ENCODE measurements at places on chromosomes 12 and 14. TPM values are rescaled to one million over a fixed set of nuclear protein-coding genes. Genes with fewer than 3 reads are reported as not detected.

KRT77 gene
- total RNA-seq: not detected

PTCSC3 gene
- total RNA-seq: not detected

DNA sequence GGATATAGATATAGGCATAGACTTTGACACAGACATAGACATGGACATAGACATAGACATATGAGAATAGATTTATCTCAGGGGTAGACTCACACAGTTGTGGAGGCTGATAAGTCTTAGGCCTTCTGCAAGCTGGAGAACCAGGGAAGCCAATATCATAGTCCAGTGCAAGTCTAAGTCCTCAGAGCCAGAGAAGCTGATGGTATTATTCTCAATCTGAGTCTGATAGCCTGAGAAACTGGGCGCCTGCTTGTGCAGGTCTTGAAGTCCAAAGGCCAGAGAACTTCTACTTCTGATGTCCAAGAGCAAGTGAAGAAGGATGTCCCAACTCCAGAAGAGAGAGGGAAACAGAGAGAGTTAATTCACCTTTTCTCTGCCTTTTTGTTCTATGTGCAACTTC lies 476.5 kb downstream of the SLC6A15 start:
- H3K27me3 ChIP-seq: no peaks in the 10 kb centered on the region
- no peak overlapping the region for H3K4me3 ChIP-seq
- no peak overlapping the region for H3K27ac ChIP-seq
- no peaks in the 10 kb centered on the region for H3K4me1 ChIP-seq

SERPINA9 gene
- total RNA-seq: not detected

- peak within 1 kb of the TSS; percentile 79 for H3K27ac ChIP-seq
- peak within 1 kb of the TSS; percentile 99 for H3K4me3 ChIP-seq
- peaks cover 40% of the 10 kb centered on the region for H3K4me1 ChIP-seq
- peak; percentile 76 for DNase-seq
These were observed at the start of gene BCL2L2 for GRCh38 chr14:23306412-23307145. Gene BCL2L2 (plus strand): TSS chr14:23306833. CDS start chr14:23307768, 935 bp downstream.

- H3K4me1 ChIP-seq: no peaks in the 10 kb centered on the region
- no peak for DNase-seq
- H3K4me3 ChIP-seq: no peak overlapping the region
- H3K36me3 ChIP-seq: no peaks in the 10 kb centered on the region
- H3K27ac ChIP-seq: no peak overlapping the region
- peaks cover 11% of the 10 kb centered on the region for H3K27me3 ChIP-seq
These were observed 172.4 kb upstream of the IGF1 start for GRCh38 chr12:102652645-102653313.

GLTP gene
- 26.6 TPM for total RNA-seq

KLRC2 gene
- 7.5 TPM for total RNA-seq

DNA sequence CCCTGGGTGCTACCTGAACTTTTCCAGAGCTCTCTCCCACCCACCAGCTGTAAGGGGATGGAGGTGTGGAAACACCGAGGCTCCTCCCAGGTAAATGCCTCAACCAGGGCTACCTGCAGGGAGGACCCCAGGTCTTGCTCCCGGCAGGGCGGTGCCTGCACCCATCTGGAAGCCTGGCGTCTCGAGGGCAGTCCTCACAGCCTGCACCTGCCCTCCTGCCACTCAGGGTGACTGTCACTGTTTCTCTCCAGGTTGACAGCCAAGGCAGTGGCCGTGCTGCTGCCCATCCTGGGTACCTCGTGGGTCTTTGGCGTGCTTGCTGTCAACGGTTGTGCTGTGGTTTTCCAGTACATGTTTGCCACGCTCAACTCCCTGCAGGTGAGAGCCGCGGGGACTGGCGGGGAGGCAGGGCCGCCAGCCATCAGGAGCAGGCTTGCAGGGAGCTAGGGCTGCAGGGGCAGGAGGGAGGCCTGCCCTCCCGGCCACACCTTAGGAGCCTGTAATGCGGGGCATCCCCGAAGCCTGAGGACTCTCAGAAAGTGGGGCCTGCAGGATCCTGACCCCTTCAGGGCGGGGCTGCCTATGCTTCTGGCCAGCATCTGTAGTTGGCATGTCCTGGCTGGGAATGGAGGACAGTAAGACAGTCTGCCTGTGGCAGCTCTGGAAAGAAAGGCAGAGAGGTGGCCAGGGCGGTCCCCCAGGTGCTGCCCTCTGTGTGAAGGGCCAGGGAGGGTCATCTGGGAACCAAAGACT lies 182.3 kb downstream of the ADGRD1 start:
- H3K4me3 ChIP-seq: no peak overlapping the region
- no peaks in the 10 kb centered on the region for H3K36me3 ChIP-seq
- H3K4me1 ChIP-seq: peaks cover 4% of the 10 kb centered on the region
- no peaks in the 10 kb centered on the region for H3K27me3 ChIP-seq
- no peak for DNase-seq

GRCh38 chr14:101823511-101824120 lies 62.1 kb downstream of the PPP2R5C start:
- no peak overlapping the region for H3K4me3 ChIP-seq
- no peak overlapping the region for H3K27ac ChIP-seq
- no peaks in the 10 kb centered on the region for H3K27me3 ChIP-seq
- no peak for DNase-seq
- H3K4me1 ChIP-seq: no peaks in the 10 kb centered on the region

DNA sequence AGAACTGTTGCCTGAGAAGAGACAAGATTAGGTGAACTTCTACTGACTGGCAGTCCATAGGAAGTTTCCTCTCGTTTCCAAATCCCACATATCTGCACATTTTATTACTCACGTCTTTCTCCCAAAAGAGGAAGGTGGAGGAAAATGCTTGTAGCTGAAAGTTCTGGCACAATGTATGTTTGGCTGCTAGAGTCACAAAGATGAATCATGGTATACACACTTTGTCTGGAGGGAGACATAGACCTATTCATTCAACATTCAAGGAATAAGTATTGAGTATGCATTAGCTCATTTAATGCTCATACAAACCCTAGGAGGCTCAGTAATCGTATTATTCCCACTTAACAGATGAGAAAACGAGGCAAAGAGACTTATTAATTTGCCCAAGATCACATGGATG lies 291.8 kb downstream of the FOXN3 start:
- H3K4me3 ChIP-seq: no peak overlapping the region
- H3K27me3 ChIP-seq: no peaks in the 10 kb centered on the region
- H3K27ac ChIP-seq: no peak overlapping the region
- no peaks in the 10 kb centered on the region for H3K4me1 ChIP-seq
- H3K36me3 ChIP-seq: no peaks in the 10 kb centered on the region
- DNase-seq: no peak

PMCH gene
- total RNA-seq: not detected

- H3K4me1 ChIP-seq: no peaks in the 10 kb centered on the region
- no peak overlapping the region for H3K4me3 ChIP-seq
- DNase-seq: no peak
These were observed 3.6 kb upstream of the NPAS3 start for GRCh38 chr14:32934881-32935633.

- no peak overlapping the region for H3K4me3 ChIP-seq
- DNase-seq: peak; percentile 62
- peaks cover 10% of the 10 kb centered on the region for H3K4me1 ChIP-seq
- no peaks in the 10 kb centered on the region for H3K36me3 ChIP-seq
These were observed 49.1 kb upstream of the RNU6-8 start for GRCh38 chr14:32252030-32252670.

C1QL4 gene
- 8.1 TPM for total RNA-seq

- DNase-seq: no peak
- no peak overlapping the region for H3K4me3 ChIP-seq
- H3K4me1 ChIP-seq: peaks cover 26% of the 10 kb centered on the region
- H3K36me3 ChIP-seq: 0 out of 2 replicates have a peak, but pooled peaks cover 4% of the 10 kb centered on the region
These were observed 67.3 kb downstream of the VCPKMT start for GRCh38 chr14:50049093-50049492.

RERGL gene
- not detected for total RNA-seq

TARBP2 gene
- total RNA-seq: 40.1 TPM

- no peak overlapping the region for H3K27ac ChIP-seq
- DNase-seq: no peak
- no peaks in the 10 kb centered on the region for H3K36me3 ChIP-seq
- no peaks in the 10 kb centered on the region for H3K27me3 ChIP-seq
These were observed 10.0 kb downstream of the STYK1 start for GRCh38 chr12:10663869-10664268.

DNA sequence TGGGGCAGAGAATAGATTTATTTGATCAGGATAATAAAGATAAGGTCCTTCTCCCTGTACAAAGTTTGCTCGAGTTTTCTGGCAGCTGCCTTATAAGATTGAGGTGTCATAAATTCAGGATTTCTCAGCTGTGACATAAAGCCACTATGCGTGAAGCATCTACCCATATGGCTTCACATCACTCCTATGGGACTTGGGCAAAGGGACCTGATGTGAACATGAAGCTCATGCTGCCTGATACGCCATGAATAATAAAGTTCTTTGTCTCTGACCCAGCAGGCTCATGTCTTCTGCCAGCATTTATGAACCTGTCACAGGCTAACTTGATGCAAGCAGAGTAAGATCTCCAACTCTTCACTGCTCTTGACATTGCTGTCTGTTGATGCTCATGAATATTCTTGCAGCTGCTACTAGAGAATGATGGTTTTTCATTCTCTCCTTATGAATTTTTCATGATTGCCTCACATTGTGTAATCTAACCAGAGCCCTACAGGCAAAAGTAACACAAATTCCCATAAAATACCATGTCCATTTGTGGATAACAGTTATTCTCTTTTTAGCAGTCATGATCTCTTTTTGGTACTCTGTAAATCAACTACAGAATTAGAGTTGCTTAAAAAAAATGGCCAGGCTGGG lies 49.0 kb upstream of the CPNE8 start:
- H3K36me3 ChIP-seq: no peaks in the 10 kb centered on the region
- H3K4me1 ChIP-seq: no peaks in the 10 kb centered on the region
- H3K27ac ChIP-seq: no peak overlapping the region
- H3K27me3 ChIP-seq: no peaks in the 10 kb centered on the region
- no peak overlapping the region for H3K4me3 ChIP-seq

GRCh38 chr12:80769553-80770140 lies 52.9 kb downstream of the MYF5 start:
- no peak overlapping the region for H3K27ac ChIP-seq
- no peaks in the 10 kb centered on the region for H3K36me3 ChIP-seq
- no peak for DNase-seq
- no peak overlapping the region for H3K4me3 ChIP-seq
- H3K4me1 ChIP-seq: no peaks in the 10 kb centered on the region

GZMB gene
- total RNA-seq: 0.74 TPM

- no peaks in the 10 kb centered on the region for H3K4me1 ChIP-seq
- no peaks in the 10 kb centered on the region for H3K36me3 ChIP-seq
- H3K27ac ChIP-seq: no peak overlapping the region
- no peak overlapping the region for H3K4me3 ChIP-seq
These were observed 274.1 kb upstream of the DAAM1 start for GRCh38 chr14:58914279-58914855.

GRCh38 chr14:44494137-44494536 lies 12.9 kb downstream of the FSCB start:
- no peak for DNase-seq
- H3K27ac ChIP-seq: no peak overlapping the region
- H3K4me3 ChIP-seq: no peak overlapping the region
- no peaks in the 10 kb centered on the region for H3K4me1 ChIP-seq
- no peaks in the 10 kb centered on the region for H3K27me3 ChIP-seq
- no peaks in the 10 kb centered on the region for H3K36me3 ChIP-seq

C12orf50 gene
- not detected for total RNA-seq

DNA sequence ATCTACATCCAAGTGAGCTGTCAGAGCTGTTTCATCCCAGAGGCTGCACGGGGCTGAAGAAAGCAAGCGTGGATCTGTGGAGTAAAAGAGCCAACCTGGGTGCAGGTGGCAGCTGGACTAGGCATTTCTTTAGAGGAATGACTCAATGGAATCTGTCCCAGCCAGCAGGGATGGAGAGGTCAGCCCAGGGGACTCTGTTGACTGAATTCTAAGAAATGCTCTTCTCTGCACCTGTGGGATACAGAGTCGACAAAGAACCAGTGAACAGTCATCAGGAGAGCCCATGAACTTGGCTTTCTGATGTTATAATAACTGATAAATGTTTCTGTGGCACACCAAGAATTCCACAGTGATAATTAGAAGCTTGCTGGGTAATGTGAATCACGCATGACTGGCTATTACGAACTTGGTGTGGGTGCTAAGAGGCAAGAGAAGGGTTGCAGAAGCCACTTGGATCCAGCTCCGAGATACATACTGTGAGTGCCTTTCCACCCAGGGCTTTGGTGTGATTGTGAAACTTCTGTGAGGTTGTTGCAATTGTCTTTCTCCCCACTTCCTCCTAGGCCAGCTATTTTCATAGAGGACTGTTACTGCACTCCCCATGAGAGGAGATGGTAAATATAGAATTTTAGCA lies 16.2 kb downstream of the PYGL start:
- H3K36me3 ChIP-seq: peaks cover 52% of the 10 kb centered on the region
- H3K27ac ChIP-seq: no peak overlapping the region
- DNase-seq: no peak
- no peaks in the 10 kb centered on the region for H3K4me1 ChIP-seq

VRTN gene
- total RNA-seq: 0.10 TPM

- DNase-seq: no peak
- no peak overlapping the region for H3K27ac ChIP-seq
- H3K27me3 ChIP-seq: no peaks in the 10 kb centered on the region
- peaks cover 16% of the 10 kb centered on the region for H3K4me1 ChIP-seq
- peaks cover 10% of the 10 kb centered on the region for H3K36me3 ChIP-seq
- no peak overlapping the region for H3K4me3 ChIP-seq
These were observed 8.6 kb downstream of the RAB5B start for GRCh38 chr12:55982319-55982936.

DNA sequence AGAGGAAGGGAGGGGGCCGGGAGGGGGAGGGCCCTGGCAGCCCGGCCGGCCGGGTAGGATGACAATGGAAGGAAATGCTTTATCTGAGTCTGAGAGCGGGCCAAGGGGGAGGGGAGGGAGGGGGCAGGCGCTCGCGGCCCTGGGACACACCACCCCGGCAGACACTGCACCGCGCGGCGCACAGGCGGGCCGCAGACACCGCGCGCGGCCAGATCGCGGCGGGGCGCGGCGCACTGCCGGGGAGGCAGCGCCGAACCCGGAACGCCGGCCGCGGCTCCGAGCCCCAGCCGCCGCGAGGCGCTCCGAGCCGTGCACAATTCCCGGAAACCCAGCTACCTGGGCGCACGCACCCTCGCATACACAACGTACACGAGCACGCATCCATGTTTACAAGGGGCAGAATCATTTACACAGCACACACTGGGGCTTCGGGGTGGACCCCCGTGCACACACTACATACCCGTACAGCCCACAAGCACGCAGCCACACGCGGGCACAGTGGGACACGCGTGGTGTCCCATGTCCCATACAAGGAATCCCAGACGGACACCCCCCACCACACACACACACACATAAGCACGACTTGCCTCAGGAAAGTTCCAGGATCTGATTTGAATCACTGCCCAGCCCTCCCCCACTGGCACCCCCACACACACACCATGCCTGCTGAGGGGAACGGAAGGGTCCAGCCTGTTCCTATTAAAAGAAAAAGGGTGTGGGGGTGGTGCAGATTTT lies at the start of gene HDAC7:
TSS of gene HDAC7 (minus strand) at position 8 of the 735 bp plus-strand sequence. CDS start 118 bp downstream, outside the sequence.
- peak; percentile 24 for DNase-seq
- peak within 1 kb of the TSS; percentile 86 for H3K4me3 ChIP-seq
- peaks cover 38% of the 10 kb centered on the region for H3K4me1 ChIP-seq
